ENCODE measurements at places on chromosomes 6 and 20.
A peak's percentile ranks its signal among the peaks of the same experiment; 100 is the strongest.

DNA sequence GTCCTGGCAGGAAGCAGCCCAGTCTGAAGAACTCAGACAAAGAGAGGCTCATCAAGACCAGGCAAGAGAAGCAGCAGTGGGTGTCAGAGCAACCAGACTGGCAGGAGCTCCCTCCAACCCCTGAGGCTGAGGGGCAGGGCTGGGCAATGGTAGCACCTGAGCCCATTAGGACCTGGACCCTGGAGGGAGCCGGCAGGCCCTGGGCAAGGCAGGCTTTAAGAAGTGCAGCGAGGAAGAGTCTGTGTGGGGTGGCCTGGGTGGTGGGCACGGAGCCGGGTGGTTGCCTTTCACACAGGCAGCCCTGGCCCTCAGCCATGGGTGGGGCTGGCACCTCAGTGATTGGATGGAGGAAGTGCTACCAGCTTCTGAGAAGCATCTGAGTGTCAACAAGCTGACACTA lies 33.1 kb upstream of the IRF4 start:
- DNase-seq: no peak

- no peak for DNase-seq
These were observed 474.0 kb downstream of the TFAP2B start for GRCh38 chr6:51292659-51293058.

GRCh38 chr20:22966787-22967464 lies 68.2 kb upstream of the SSTR4 start:
- no peak for DNase-seq

DNA sequence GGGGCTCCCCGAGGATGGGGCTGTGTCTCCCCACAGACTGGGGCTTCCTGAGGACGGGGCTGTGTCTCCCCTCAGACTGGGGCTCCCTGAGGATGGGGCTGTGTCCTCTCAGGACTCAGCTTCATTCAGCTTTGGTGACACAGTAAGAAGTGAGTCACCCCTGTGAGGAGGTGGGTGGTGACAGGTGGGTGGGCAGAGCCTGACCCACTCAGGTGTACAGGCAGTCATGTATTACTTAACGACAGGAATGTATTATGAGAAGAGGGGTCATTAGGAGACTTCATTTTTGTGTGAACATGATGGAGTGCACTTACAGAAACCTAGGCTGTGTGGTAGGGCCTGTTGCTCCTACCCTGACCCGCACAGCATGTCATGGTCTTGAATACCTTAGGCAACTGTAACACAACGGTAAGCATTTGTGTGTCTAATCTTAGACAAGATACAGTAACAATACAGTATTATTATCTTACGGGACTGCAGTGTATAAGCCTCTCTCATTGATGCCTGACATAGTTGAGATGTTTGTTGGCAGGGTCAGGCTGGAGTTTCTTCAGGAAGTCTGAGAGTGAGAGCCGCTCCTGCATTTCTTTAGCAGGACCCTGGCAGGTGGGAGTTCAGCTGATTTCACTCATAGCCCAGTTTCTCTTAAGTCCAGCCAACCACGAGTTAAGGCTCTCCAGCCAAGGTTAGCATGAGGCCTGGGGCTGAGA lies 10.9 kb upstream of the PGC start:
- DNase-seq: no peak

DNA sequence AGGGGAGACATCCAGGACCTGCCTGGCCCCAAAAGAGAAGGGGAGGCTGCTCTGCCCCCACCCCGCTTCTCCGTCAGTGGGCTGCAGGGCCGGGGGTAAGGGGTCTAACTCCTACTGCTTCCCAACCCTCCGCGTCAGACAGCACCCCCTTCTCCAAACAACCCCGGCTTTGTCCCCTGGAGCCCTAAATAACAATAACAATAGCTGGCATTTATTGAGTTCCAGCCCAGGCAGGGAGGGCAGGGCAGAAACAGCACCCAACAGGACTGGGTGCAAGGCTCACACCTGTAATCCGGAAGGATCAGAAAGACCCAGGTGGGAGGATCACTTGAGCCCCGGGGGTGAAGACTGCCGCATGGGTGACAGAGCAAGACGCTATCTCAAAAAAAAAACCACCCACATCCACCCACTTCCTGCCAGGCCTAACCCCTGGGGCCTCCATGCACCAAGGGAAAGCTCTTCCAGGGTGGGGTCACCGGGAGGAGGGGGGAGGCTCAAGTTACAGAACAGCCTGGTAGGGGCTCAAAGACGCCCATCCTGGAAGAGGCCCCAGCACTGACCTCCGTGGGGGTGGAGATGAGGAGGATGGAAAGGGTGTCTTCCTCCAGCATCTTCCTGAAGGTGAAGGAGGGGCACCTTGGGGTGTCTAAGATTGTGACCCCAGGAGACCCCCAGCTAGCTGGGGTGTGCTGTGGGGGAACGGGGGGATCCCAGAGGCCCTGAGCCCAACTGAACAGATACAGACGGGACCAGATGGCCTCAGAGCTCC lies 1.3 kb upstream of the FNDC11 start:
- no peak for DNase-seq

DNA sequence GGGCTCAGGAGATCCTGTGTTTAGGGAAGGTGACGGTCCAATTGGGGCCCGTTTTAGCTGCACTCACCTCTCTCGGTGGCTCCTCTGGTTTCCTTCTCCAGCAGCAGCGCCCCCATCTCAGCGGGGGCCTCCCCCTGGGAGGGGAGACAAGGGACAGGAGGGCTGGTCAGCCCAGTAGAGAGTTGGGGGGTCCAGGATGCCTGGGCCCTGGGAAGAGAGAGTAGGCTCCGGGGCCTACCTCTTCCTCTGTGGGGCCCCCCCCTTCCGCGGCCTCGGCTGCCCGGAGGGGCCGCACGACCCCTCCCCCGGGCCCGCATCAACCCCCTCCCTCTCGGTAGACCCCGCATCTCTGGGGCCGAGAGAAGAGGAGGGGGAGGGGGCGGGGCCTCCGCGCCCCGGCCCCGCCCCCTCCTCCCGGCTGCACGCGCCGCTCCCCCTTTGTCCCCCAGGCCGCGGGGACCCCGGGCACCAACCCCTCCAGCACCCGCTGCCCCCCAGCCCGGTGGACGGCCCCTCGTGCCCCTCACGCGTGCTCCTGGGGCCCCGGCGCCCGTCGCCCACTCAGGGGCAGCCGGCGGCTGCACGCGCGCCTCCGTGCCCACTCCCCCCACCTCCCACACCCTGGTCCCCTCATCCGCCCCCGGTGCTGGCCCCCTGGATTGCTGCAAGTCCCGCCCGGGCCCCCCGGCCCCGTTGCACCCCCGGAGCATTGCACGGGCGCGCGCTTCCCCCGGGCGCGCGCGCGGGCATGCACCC lies 464 bp downstream of the EHMT2 start:
- peak; percentile 82 for DNase-seq

DNA sequence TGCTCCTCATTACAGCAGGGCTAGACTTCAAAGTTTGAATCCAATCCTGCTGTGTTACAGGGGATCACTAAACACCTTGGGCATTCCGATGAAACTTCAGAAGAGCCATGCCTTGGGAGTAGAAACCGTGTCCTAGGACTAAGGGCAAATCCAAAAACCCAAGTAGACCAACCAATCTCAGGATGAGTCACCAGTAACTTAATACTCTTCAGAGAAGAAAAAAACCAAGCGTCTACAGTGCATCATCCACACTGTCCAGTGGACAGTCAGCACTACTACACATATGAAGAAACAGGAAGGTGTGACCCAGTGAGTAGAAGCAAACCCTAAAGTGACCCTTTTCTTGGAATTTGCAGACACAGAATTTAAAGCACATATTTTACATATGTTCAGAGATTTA lies 39.5 kb upstream of the VAPB start:
- DNase-seq: no peak

GRCh38 chr20:20699144-20699543 lies 13.3 kb downstream of the RALGAPA2 start:
- DNase-seq: no peak

DNA sequence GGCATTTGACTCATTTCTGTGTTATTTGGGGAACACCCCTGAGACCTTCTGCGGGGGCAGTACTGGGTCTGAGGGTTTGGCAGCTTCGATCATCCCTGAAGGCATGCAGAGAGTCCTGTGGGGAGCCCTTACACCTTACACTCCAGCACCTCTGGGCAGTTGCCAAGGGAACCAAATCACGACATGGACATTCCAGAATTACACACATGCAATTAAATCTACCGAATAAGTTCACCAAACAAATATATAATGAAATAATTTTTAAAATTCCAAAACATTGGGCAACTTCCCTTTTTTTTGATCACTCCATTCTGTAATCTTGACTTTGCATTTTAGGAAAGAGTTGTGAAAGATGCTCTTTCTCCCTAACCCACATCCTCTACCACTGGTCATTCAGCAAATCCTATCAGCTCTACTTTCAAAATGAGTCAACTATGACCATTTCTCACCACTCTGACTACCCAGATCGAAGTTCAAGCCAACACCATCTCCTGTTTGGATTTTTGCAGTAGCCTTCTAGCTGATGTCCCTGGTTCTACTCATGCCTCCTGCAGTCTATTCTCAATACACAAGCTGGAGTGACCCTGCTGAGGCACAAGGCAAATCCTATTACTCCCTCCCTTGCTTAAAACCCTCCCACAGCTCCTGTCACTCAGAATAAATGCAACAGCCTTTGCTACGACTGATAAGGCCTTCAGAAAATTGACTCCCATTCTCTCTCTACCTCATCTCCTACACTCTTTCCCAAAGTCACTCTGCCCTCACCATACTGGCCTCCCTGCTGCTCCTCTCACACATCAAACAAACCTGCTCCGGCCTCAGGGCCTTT lies 533.3 kb downstream of the HACE1 start:
- DNase-seq: no peak

- no peak for DNase-seq
These were observed 178.8 kb upstream of the AKAP12 start for GRCh38 chr6:151060766-151061531.

- no peak for DNase-seq
These were observed 186.2 kb downstream of the HAO1 start for GRCh38 chr20:7754102-7754501.

DNA sequence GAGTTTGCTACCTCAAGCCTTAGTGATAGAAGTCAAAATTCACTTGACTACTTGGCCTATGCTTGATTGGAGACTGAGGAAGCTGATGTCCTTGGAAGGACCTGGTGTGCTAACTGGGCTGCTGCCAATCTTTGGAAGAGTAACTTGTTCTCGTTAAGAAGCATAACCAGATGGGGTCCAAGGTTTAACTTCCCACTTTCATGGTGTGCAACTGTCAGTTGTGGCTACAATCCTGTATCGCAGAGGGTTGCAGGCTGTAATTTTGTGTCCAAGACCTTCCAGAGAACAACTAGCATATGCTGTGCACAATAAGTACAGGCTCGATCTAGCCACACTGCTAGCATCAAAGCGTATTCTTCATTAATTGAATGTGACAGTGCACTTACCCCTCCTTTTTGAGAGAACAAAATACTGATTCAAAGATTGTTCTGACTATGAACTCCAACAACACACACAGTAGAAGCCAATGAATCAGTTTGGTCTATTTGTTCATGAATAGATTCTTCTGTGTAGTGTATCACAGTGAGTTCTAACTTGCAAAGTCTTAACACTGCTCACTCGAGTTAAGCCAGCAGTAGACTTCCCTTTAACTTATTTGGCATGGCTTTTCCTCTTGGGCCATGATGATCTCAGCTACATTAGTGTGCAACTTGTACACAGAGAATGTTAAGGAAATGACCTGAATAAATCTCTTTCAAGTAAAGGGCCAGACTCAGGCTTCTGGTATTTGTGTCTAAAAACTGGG lies 15.8 kb upstream of the PLCB1 start:
- no peak for DNase-seq

- DNase-seq: no peak
These were observed 21.2 kb downstream of the SNRPB start for GRCh38 chr20:2449386-2449785.

- no peak for DNase-seq
These were observed 13.3 kb upstream of the SGK1 start for GRCh38 chr6:134331256-134331655.

GRCh38 chr6:108097882-108098281 lies 23.3 kb upstream of the OSTM1 start:
- DNase-seq: no peak

DNA sequence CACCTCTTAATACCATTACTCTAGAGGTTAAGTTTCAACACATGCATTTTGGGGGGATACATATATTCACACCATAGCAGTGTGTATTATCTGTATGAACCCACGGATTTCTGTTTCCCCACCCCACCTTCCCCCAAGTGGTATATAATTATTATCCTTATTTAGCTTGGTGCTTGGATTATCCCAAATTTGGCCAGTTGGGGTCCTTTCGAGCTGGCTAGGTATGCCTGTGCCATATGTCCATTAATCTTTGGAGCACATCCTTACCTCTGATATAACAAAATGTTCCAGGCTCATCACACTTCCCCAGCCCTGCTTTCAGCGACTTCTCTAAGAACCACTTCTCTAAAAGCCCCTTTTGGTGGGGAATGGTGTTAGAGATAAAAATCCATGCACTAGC lies 118.7 kb upstream of the MLIP start:
- no peak for DNase-seq

GRCh38 chr20:46709055-46709458 lies 392 bp upstream of the SLC2A10 start:
- no peak for DNase-seq

- no peak for DNase-seq
These were observed 38.0 kb upstream of the HSF2 start for GRCh38 chr6:122361314-122361979.

- DNase-seq: no peak
These were observed 187.4 kb downstream of the RNGTT start for GRCh38 chr6:88775866-88776571.

Measured in iPS-NIHi11 (cell line).